ENCODE measurements at places on chromosomes 6 and 20. TPM values are rescaled to one million over a fixed set of nuclear protein-coding genes. Genes with fewer than 3 reads are reported as not detected.

Gene DPPA5
- polyA plus RNA-seq = not detected

Gene VPS52
- polyA plus RNA-seq = 63.2 TPM

Gene TBXT
- polyA plus RNA-seq = not detected

Gene PKHD1
- polyA plus RNA-seq = not detected

Gene COMMD7
- 73.6 TPM for polyA plus RNA-seq

GRCh38 chr6:105753207-105753606 lies 332.9 kb upstream of the PRDM1 start:
- DNase-seq = no peak

DNA sequence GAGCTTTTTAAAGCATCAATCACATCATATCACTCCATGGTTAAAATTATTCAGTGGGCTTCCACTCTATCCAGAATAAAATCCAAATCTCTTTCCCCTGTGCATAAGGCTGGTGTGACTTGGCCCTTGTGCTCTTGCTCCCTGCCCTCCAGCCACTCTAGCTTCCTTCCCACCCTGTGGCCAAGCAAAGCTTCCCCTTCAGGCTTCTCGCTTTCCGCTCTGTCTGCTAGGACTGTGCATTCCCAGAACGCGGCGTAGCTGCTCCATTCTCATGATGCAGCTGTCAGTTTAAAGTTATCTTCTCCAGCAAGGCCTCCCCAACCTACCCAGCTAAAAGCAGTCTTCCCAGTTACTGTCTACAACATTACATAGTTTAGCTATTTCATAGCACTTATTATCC lies 19.4 kb upstream of the KCNK16 start:
- no peak for DNase-seq

DNA sequence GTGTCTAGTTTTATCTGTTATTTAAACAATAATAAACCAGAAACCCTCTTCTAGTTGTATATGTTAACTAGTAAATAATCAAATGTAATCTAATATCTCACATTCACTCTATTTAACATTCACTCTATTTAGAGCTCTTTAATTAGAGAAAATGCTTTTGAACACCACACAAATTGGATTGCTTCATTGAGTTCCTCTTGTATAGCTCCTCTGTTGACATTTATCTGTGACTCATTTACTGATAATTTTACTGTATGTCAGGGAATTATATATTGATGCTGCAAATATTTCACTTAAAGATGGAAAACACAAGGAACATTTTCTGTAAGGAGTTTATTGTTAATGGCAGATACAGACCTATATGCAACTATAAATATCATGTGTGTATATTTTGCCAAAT lies 594.6 kb downstream of the COL12A1 start:
- DNase-seq = no peak

DNA sequence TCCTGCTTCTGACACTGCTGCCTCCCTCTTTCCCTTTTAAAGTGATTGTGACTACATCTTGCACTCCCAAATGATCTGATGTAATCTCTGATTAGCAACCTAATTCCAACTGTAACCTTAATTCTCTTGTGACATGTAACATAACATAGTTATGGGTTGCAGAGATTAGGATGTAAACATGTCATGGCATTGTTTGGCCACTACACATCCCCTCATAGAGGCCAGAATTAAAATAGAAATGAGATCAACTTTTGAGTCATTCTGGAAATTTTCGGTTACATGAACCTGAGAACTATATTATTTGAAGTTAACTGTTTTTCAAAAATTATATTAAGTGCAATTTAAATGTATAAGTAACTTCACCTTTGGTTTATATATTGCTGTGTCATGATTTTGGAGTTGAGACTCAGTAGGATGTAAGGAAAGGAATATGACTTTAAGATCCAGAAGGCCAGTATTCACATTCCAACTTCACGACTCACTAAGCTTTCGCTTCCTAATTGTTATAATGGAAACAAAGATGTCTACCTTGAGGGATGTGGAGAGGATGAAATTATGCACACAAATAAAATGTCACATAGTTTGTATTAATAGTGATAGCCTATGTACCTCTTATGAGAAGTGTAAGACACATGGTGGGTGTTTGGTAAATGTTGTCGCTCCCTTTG lies 611.9 kb upstream of the MAP3K7 start:
- DNase-seq = no peak

DNA sequence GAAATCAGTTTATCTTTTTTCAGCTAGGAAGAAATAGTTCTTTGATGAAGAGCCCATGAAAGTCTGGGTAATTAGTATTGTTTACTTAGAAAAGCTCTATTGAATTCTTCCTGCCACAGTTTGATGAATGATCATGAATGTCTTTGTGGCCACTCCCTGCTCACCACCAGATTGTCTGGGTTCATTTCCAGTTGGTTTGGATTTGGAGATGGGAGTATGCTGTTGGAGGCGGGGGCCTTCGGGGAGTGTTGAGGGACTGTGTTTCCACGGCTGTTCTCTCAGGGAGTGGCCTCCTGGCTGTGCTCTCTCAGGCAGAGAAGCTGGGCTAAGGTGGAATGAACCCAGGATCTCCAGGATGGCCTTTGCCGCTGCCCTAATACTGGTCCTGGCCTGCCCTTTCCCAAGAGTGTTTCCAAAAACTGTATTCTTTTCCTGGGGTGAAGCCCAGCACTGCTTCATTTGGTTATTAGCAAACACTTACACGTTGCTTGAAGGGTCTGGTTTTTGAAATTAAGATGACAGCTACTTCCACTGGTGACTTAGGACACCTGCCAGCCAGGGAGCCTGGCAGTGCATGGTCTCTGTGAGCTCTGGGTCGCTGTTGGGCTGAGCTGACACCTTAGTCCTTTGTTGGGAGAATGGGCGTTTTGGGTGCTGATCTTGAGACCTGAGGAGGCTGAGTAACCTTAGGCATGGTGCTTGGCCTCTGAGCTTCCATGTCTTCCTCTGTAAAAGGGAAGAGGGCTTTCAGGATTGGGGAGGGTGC lies 23.2 kb downstream of the PRPF6 start:
- no peak for DNase-seq

GRCh38 chr20:49161428-49162152 lies 26.5 kb downstream of the STAU1 start:
- no peak for DNase-seq

DNA sequence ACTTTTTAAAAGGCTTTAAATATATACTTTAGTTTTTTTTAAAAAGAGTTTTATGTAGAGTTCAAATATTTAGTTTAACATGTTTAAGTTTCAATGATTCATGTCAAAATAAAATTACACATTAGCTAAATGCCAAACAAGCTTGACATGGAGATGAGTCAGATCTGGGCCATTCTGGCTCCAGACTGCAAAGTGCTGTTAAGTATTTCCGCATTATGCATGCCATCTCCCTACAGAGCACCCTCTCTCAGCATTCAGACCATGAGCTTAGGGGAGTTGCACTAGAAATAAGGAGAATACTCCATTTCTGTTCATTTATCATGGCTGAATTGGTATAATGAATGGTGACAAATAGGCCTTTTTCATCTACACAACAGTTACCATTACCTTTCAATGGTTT lies 21.5 kb upstream of the HS3ST5 start:
- DNase-seq = no peak
